Placental epithelial cell (primary cell): ENCODE measurements at places on chromosomes 2 and 18. TPM values are rescaled to one million over a fixed set of nuclear protein-coding genes. Genes with fewer than 3 reads are reported as not detected.

The NOL4 gene
- 0.65 and 4.3 TPM in 2 replicates for total RNA-seq

The MERTK gene
- total RNA-seq, result 31.3 and 54.2 TPM in 2 replicates

The SERPINB10 gene
- not detected in 2 replicates for total RNA-seq

The LOXL3 gene
- total RNA-seq, result 0.39 TPM in 1 of 2 replicates, not detected in the other

The PROKR1 gene
- not detected in 2 replicates for total RNA-seq

The COLEC12 gene
- under 0.01 TPM in 1 of 2 replicates, not detected in the other for total RNA-seq

The NAT8 gene
- not detected in 2 replicates for total RNA-seq

The RRM2 gene
- total RNA-seq, result 18.5 and 37.1 TPM in 2 replicates

The CCBE1 gene
- under 0.01 and 0.11 TPM in 2 replicates for total RNA-seq
